ENCODE measurements at places on chromosomes 5 and 9.

DNA sequence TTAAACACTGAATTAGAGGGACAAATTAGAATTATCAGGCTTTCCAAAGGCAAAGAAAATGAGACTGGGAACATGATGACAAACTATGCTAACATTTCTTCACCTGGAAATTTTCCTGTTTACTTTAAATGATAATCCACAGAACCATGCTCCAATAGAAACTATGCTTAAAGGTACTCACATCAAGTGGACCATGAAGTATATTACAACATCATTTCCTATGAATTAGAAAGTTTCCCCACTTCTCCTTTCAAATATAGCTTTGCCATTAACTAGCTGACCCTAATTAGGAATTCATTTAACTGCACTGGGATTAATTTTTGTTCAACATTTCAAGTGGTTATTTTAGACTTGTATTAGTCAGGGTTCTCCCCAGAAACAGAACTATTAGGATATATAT lies 81.4 kb downstream of the DTWD2 start:
- no peak for DNase-seq

GRCh38 chr9:133273098-133273497 lies 1.9 kb downstream of the ABO start:
- no peak for DNase-seq

DNA sequence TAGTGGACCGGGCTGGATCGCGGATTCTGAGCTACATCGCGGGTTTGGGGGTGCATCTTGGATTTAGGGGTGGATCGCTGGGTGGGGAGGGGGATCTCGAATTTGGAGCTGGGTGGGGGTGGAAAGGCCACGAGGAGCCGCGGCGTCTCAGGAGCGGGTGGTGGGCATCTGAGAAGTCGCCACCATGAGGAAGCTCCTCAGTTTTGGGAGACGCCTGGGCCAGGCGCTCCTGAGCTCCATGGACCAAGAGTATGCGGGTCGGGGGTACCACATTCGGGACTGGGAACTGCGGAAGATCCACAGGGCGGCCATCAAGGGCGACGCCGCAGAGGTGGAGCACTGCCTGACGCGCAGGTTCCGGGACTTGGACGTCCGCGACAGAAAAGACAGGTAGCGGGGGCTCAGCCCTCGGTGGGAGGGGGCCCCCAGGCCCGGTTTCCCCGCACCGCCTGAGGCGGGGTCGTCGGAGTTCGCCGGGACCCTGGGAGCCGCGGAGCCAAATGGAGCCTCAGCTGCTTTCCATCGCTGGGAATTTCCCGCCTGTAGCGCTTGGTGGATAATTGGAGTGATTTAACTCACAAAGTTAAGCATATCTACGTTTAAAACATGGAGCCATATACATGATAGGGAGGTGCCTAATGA lies 376 bp downstream of the ANKRD18B start:
- peak; percentile 9 for DNase-seq

DNA sequence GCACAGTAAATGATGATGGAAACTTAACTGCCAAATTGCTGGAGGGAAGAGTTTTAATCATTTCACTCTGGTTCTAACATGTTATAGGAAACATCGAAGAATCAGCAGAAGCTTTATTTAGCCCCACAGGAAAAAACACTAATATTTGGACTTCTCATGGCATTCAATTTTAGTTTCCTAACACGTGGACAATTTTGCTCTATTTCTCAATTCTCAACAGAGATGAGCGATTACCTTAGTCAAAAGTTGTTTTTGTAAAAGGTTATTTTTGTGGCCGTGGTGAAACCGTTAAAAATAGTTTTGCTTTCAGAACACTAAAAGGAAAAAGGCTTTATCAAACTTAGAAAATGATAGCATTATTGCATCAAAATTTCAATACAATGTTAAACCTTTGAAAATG lies 235.2 kb downstream of the PLK2 start:
- DNase-seq: no peak

DNA sequence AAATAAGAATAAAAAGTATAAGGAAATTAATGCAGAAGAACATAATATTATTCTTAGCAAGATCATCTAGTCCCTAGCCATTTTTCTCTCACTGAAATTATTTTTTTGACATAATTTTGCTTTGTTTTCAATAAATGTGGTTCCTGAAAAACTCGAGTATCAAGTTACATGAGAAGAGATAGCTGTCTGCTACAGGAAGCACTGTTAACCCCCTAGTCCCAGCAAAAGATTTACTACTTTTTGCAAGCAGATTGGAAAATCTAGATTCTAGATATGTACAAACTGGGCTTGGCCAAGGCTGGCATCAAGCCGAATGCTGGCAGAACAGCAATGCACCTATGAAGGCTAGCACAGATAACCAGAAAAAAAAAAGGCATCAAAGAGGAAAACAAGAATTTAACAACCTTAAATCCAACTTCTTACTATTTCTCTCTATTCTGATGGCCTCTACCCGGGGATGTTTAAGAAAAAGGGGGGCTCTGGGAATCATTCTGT lies 21.9 kb upstream of the ISCA1 start:
- DNase-seq: no peak

DNA sequence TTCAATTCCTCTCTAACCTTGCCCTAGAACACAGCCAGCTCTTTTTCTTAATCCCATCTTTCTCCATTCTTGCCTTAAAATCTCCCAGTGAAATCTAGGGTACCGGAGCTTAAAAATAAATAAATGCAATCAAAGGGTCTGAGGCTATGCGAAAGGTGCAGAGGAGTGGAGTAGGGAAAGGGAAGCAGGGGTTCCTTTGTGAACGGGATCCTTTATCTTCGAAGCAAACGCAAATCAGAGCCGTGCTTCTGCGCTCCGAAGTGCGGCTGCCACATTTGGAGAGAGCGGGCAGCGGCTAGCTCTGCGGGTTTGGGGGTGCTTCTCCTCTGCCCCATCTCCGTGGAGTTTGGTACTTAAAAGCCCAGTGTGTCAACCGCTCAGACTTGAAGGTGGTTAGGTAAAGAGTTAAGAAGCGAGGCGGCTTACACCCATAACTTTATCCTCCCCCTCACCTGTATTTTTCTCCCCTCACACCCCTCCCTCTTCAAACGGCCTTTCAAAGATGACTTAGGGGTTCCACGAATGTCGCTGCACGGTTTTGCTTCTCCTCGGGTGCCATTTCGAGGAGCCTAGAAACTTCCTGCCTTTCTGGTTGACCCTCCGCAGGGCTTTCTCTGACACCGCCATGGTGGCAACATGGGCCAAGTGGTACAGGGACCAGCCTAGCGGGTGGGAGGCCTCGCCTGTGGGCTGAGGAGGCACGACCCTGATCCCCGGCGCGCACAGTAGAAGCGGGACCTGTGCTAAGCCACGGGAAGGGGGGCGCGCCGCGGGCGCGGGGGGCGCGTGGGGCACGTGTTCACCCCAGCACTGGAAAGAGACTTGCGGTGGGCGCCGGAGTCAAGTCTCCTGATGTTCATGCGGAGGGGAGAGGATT lies 31.7 kb upstream of the NFIB start:
- DNase-seq: no peak

DNA sequence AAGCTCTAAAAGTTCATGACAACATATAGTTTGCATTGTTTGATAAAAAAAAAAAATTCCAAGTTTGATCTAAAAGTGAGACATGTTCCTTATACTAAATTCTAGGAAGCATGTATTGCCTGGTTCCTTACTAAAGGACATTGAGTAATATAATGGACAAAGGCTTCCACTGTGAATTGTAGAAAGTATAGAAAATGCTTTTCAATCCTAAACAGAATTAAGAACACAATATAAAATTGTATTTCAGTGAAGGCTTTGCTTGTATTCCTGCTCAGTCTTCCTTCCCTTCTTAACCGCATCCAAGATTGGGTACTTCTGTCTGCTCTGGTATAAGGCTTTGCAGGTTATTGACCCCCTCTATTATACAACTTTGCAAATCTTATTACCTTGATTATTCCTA lies 2.4 kb downstream of the RECK start:
- DNase-seq: no peak

DNA sequence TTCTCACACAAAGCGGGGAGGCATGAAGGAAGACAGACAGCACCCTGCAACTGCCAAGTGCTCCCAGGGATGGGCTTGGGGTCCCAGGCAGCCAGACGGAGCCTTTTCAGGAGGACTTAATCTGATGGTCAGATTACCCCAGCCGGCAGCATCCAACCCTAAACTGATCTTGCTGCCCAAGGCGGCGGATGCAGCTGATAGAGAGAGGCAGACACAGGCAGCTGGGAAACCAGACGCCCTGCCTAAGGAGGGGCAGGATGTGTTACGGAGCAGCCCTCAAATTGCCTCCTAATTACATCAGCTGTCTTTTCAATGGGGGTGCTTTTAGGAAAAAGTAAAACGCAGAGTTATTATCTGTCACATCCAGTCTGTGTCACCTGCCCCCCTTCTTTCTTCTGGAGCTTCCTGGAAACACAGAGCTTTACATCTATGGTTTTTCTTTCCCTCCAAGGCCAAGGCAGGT lies 190.9 kb upstream of the PANK3 start:
- no peak for DNase-seq

- peak; percentile 57 for DNase-seq
These were observed 11.9 kb downstream of the GLIPR2 start for GRCh38 chr9:36148311-36149051.

DNA sequence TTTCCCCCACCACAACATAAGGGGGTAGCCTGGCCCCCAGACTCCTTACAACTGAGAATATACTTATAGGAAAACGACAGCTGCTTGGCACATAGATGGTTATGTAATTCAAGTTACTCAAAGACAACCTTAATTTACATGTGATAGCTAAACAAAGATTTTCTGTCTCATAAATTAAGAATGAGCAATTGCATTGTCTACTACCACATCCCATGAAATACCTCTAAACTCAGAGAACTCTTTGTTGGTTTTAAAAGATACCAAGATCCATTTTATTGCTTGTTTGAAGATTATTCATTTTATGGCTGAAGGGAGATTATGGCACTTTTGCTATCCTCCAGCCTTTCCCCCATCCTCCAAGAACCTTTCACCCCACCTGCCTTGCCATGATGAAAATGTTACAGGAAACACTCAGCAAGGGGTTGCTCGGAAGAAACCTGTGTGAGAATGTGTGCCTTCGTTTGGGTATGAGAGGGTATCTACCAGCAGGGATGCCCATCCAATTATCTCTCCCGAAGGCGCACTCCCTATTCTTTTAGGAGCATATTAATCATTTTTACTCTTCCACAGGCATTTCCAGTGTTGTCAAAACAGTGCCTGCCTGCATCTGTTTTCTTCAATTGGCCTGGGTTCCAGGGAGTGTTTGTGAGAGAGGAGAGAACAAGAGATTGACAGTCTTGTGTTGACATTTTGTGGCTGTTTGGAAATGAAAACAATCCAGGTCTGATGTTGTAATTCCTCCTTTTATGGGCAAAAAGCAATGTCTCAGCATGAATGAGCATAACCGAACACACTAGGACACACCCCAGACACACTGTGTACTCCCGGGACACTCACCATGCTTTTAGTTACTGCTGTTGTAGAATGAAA lies 208.0 kb upstream of the ANKRD55 start:
- DNase-seq: no peak

- DNase-seq: no peak
These were observed 484.0 kb downstream of the PRDM9 start for GRCh38 chr5:23991406-23991805.

DNA sequence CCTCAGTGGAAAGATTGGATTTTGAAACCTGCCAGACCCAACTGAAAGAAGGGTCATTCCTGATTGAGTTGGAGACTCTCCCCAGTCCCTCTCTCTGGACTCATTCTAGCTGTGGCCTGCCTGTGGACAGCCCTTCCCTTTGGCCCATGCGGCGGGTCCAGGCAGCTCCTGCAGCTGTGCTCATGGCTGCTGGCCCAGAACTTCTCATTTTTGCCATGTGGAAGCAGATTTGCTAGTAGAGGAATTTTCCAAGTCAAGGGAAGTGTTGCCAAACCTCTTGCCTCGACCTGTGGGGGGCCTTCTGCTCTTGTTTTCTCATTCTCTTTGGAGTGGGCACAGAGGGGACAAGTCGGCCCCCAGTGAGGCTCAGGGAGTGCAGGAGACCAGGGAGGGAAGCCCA lies 89.2 kb downstream of the ANKRD33B start:
- DNase-seq: no peak

GRCh38 chr5:141517880-141518617 lies 29.2 kb downstream of the PCDHGC5 start:
- DNase-seq: no peak

DNA sequence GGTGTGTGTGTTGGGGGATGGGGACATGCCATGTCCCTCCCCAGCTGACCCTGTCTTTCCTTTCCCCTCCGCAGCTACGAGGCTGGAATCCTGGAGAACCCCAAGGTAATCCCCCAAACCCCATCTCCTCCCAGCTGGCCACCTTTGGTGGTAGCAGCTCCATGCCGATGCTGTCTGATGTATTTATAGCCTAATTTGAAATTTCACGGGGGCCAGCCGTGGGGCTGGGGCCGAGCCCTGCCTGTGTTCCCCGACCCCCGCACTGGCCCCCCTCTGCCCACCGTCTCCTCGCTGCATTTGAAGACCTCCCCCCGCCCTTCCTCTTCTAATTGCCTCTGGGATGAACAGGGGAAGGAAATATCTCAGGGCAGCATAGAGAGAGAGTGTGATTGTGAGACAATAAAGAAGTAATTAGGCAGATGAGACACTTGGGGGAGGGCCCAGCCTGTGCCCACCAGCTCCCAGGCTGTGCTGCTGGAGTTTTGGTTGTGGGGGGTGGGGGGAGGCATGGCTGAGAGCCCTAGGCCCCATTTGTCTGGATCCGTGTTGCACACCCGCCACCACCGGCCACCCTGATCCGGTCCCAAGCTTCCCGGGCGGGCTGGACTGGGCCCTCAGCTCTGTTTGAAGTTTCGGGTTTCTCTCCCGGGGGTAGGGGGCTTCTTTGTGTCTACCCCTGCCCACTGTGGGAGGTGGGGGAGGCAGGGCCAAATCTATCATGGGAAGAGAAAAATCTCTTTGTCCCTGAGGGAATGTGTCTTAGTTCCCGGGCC lies 26.8 kb downstream of the ASS1 start:
- no peak for DNase-seq

Measured in CD4-positive, alpha-beta T cell (primary cell).